ENCODE measurements at places on chromosomes 3 and 15.

- no peak for DNase-seq
Measured at GRCh38 chr15:89358435-89358754, 23.8 kb upstream of the POLG start.

DNA sequence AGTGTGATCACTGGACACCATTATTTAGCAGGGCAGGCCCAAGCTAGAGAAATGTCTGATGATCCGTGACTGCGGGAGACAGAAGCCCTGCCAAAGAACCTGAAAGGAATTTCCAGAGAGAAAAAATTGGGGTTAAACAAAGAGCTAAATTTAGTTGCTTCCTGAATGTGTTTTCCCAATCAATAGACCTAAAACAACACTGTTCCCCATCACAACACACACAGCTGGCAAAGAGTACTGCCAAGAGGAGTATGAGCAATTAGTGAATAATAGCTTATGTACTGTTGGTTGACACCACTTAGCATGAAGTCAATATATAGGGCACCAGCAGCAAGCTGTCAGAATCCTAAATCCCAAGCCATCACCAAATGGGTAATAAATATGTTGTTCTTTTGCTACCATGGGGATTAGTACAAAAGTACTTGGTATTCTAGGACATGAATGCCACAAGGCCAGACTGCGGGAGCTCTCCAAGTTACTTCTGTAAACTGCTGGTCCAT lies 35.7 kb downstream of the CLK3 start:
- no peak for DNase-seq

GRCh38 chr3:132721479-132722164 lies 587 bp downstream of the NPHP3 start:
- no peak for DNase-seq

DNA sequence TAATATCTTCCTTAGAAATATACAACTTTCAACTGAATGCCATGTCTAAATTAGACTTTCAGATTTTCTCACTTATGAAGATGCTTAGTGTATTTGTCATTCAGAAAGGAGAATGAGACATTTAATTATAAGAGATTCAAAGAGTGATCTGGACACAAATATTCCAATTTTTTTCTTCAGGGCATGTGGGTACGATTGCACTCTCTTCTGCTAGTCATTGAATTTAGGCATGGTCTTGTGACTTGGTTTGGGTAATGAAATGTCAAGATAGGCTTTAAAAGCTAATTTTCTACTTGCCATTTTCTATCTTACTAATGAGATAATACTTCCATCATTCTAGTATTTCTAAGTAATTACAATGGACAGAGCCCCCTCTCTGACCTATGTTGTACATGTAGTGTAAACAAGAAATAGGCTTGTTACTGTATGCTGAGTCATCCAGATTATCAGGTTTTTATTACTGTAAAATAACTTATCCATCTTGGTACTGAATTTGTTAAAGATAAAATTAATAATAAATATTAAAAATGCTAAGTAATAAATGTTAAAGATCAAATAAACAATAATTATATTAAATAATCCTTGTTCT lies 770.8 kb upstream of the BCHE start:
- no peak for DNase-seq

GRCh38 chr15:56919031-56919608 lies 676 bp downstream of the TCF12 start:
- DNase-seq = no peak

DNA sequence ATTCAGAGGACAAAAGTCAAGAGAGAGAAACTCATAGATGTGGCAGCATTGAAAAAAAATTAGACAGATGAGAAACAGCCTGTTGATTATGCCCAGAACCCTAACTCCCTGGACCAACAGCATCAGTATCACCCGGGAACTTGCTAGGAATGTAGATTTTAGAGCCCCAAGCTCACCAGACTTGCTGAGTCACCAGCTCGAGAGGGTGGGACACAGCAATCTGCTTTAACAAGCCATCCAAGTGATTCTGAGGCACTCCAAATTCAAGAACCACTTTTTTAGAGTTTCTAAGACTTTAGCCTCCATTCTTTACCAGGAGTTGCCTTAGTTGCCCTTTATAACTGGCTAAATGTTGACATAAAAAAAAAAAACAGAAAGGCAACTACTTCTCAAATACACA lies 70.9 kb downstream of the CGGBP1 start:
- DNase-seq = no peak

GRCh38 chr3:44125246-44125645 lies 116.4 kb upstream of the TOPAZ1 start:
- DNase-seq = no peak

DNA sequence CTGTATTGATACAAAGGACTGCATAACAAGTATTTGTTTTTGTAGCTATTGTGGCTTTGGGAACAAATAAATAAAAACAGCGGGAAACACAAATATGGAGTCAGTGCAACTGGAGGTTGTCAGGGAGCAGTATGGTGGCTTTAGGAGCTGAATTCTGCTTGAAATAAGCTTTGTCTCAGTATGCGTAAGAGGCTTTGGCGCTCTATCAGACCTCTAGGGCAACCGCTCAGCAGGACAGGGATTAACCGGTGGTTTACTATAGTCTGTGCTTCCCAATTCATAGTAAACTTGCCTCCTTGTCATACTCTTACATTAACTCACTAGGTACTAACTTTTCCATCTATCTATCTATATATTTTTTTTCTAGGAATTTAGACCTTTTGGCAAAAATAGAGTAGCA lies 104.6 kb downstream of the ZIC1 start:
- DNase-seq = no peak

DNA sequence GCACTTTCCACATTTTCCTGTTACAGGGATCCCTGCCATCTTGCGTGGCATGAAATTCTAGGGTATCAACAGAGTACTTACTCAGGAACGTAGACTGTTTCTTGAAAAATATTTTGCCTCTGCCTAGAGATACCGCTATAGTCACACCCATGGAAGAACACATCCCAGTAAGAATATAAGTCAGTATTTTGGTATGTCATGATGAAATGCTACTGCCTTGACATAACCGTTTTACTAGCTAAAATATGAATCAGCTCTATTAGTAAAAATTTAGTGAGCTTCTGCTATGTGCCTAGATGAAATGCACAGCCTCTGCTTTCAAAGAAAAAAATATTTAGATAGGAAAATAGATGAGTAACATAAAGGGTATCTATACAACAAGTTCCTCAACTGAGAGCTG lies 276.4 kb downstream of the TBC1D5 start:
- DNase-seq = no peak

- DNase-seq = no peak
Measured at GRCh38 chr15:80512726-80513660, 108.8 kb downstream of the ARNT2 start.

DNA sequence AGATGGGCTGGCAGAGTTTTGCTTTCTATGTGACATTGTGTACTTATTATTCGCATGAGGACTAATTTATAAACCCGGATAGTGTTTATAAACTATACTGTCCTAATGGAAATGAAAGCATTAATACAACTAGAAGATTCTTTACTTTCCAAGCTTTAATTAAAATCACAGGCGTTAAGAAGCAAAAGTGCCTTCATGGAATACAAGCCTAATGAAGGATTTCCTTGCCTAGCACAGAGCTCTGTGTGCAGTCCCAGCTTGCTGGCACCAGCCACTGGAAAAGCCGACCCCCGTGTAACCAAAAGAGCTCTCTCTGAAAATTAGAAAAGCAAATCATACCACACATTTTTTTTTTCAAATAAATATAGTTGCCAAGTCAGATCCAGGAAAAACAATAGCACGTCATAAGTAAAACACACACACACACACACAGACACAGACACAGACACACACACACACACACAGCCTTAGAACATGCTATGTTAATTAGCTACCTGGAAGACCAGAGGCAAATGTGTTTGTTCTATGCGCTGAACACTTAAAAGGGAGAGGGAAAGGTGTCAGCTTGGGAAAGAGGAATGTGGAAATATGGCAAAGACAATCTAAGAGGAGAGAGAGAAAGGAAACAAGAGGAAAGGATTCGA lies 1084.2 kb downstream of the TUSC7 start:
- DNase-seq = no peak

DNA sequence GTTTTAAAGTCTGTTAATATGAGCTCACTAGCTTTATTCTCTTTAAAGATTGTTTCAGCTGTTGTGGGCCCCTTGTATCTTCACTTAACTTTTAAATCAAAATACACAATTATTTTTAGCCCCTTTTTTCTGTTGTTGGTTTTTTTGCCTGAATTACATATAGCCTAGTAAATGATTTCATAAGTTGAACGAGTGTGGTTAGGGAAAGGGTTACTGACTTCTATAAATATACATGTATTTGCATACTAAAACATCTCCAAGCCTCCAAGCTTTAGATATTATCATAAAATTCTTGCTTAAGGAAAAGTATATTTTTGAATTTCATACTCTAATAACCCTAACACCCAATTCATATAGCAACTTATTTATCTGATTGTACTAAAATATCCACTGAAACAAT lies 73.2 kb upstream of the ARL6 start:
- no peak for DNase-seq

- DNase-seq = no peak
Measured at GRCh38 chr3:128804017-128804810, 75.2 kb upstream of the ACAD9 start.

DNA sequence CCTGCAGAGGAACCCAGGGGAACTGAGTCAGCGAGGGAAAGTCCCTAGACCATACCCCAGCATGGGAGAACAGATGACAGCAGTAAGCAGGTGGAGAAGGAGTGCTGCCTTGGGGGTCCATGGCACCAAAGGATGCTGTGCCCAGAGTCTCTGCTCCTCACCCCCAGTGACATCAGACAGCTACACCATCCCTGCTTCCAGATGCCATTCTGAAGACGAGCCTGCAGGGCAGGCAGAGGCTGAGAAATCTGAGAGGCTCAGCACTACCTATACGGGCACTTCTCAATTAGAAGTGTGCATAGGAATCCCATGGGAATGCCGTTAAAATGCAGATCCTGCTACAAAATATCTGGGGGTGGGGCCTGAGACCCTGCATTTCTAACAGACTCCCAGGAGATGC lies 211.3 kb upstream of the NSMCE3 start:
- DNase-seq = no peak

DNA sequence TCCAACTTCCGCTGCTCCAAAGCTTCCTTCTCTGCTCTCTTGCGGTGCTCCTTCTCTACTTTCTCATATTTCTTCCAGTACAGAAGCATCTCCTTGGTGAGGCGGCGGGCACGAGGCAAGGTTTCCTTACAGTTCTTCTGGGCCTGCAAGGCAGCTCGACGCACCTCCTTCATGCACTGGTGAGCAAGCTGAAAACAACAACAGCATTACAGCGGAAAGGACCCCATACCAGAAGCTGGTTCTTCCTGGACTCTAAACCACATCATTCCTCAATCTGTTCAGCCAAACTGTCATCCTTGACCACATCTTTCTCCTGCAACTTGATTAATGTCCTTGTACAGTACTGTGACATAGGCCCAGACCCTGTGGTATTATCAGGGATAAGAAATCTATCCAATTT lies 36.4 kb downstream of the INO80 start:
- no peak for DNase-seq

DNA sequence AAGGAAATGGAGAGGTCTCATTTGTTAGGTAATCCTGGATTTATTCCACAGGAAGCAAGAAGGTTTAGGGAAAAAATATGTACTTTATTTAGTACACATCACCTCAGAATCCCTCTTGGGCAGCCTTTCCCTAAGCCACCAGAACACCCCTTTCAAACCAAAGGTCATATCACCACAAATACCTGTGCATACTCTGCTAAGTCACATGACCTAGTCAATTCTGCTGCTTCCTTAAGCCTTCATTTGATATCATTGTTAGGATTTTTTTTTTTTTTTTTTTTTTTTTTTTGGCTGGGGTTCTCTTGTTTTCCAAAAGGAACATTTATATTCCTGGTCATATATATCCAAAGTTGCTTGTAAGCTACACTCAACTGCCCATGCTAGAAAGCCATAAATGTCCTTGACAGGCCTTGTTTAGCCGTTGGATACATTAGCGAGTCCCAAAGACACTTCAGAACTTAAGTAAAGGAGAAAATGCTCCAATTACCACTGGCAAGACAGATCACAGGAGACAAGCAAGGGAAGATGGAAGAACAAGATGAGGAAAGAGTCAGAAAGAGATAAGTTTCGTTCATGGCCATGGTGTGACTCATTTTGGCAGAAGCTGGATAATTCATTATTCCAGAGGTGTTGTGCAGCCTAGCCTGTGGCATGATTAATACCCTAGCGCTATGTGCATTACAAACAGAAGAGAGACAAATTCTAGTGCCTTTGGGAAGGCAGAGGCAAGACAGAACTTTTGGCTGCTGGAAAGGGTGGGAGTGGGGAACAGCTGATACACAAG lies 155.6 kb upstream of the SLC2A2 start:
- DNase-seq = peak; percentile 29

DNA sequence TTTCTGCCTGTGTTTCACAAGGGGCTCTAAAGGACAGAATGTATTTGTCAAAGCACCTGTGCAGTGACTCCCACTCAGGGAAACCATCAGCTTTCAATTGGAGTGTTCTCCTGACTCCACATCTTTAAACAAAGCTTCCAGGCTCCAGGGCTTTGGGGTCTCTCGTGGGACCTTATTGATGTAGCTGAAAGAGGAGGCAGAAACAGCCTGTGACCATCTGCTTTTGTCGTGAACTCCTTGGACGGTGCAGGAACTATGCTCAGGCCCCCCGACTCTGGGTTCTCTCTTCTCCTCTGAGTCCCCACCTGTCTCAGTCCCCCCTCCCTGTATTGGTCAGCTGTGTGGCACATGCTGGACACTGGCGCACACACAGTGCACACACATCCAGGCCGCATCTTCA lies 486.8 kb downstream of the GABRG3 start:
- no peak for DNase-seq

- DNase-seq = no peak
Measured at GRCh38 chr15:55993804-55994560, 570 bp upstream of the NEDD4 start.

GRCh38 chr3:31297726-31298298 lies 234.9 kb upstream of the STT3B start:
- DNase-seq = no peak

DNA sequence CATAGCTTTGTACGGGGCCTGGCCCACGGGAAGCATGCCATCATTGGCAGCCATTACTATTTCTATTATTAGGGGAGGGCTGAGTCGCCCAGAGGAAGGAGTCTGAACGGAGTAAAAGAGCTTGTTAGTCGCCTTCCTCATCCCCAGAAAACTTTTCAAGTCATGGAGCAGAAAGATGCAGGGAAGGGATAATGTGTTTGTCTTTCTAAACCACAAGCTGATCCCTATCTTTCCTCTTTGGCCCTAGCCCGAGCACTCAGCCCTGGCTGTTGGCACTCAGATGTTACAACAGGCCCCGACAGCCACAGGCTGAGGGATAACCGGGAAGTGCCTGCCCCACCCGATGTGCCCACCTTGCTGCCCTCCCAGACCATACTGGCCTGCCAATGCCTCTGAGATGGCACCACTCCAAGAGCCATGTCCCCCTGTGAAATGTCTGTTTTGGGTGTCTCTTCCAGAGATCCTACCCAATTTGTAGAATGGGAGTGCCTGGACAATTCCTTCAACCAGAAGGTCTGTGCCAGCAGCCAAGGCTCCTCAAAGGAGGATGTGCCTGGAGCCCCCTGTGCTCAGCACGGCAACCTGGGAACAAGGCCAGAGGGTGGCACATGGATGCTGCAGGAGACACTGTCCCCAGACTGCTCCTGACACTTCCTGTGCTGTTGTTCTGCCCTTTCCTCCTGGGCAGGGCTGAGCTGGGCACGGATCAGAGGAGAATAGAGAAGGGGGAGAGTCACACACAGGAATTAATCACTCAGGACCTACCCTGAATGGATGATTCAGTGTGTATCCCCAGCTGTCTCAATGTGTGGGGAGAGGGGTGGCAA lies 10.8 kb downstream of the PAK6 start:
- no peak for DNase-seq

- DNase-seq = peak; percentile 93
Measured at GRCh38 chr15:62588938-62589670, 424.0 kb upstream of the C2CD4B start.
